ENCODE measurements at places on chromosomes 6 and 20. TPM values are rescaled to one million over a fixed set of nuclear protein-coding genes. Genes with fewer than 3 reads are reported as not detected.

The PRICKLE4 gene
- 6.2 TPM for total RNA-seq

The BACH2 gene
- total RNA-seq: 2.9 TPM

The ENPP4 gene
- total RNA-seq: 8.0 TPM

The MPIG6B gene
- total RNA-seq: not detected

The RBL1 gene
- total RNA-seq: 13.9 TPM

The KIF13A gene
- total RNA-seq: 57.2 TPM

The IL17A gene
- total RNA-seq: not detected

The GNAS-AS1 gene
- total RNA-seq: 0.10 TPM

The ZNF311 gene
- total RNA-seq: 0.33 TPM

The CNBD2 gene
- total RNA-seq: 2.7 TPM

All from vein endothelial cell (primary cell).